ENCODE measurements at places on chromosomes 3 and 15.

DNA sequence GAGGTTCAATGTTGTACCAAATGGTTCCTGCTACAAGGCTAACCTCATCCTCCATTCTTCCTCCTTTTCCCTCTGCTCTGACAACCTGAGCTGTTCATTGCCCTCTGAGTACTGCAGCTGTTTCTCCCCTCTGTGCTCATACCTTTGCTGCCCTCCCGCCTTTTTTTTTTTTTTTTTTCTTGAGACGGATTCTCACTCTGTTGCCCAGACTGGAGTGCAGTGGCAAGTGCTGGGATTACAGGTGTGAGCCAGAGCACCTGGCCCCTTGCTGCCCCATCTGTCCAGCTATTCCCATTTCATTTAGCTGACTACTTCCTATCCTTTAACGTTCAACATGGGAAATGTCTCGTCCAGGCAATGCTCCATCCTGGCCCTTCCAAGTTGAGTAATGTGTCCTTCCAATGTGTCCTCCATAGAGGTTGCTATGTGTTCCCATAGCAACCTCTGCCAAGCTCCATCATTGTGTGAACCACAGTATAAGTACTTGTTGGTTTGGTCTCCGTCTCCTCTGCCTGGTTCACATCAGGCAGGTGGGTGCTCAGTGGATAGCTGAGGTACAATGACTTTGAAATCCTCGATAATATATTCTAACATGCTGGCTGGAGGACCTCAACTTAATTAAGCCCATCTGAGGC lies 179.9 kb upstream of the ANKRD28 start:
- ATAC-seq: no peak

DNA sequence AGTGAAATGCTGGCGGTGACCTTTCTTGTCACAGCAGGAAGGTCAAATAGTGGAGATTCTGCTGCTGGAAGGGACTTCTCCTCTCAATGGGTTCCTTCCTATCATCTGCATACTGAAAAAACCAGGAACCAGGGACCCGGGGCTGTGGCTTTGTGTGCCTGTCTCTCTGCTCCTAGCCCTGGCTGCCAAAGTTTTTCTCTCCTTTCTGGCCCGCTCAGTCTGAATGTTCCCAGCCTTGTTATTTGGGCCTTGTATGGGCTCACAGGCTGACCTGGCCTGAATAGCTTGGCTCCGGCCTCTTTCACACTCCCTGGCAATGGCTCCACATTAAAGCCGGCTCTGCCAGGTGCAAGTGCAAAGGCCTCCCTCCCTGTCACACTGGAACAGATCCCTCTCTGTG lies 94.7 kb downstream of the LRIG1 start:
- no peak for ATAC-seq

DNA sequence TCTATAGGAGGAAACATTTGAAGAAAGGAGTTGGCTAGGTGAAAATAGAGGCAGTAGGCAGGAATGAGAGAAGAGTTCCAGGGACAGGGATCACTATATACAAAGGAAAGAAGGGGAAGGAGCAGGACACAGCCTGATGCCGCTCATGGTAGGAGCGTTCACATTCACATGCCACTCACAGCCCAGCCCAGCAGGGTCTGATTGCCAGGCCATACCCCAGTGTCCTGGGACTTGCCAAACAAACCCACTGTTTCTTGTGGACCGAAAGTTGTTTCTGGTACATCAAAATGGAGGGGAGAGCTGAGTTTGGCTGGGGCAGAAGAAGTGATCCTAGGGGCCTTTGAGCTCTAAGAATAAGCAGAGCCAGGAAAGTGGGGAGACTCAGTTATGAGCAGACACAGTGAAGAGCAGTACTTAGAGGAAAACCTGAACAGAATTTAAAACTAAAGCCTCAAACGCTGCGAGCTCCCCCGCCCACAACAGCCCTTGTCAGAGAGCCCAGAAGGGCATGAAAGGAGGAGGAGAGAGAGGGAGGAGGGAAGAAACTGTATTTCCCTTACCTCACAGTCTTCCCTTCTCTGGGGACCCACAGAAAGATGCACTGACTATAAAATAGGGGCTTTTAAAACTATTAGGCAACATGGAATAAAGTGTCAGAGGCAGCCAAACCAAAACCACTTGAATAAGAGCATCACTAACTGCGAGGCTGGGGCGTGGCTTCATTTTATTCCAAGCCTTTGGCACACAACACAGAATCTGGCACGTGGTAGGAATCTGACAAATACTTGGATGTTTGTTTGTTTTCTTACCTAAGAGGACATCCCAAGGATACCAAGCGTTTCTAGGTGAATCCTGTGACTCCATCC lies 129.0 kb downstream of the RPL22L1 start:
- no peak for ATAC-seq

GRCh38 chr3:39029556-39029955 lies 22.2 kb downstream of the SCN11A start:
- ATAC-seq: no peak

- no peak for ATAC-seq
Measured at GRCh38 chr15:40838756-40839155, 5.1 kb upstream of the SPINT1 start.
